ENCODE measurements at places on chromosomes 13 and 19.

DNA sequence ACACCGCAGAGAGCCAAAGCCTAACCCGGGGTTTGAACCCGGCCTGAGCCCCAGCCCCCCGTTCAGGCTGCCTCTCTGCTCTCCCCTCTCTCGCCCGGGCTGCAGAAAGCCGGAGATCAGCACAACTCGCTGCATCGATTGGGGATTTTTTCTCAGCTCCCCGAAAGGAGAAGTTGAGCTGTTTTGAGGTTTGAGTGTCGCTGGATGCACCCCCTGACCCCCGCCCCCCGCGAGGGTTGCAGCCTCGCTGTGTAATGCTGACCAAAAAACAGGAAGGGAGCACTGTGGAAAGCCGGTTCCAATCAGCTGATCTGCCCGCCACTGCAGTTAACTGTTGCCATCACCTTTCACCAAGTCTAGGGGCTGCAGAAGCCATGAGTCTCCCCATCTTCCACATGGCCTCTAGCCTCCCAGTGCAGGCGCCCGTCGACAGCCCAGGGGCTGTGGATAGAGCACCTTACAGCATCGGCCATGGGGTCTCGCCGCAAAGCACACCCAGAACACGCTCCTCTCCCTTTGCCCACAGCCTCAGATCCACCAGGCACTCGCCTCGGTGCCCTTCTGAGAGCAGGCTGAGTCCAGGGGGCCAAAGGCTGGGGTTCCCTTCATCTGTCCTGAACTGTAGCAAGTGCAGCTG lies 34.5 kb downstream of the MYO9B start:
- no peak for DNase-seq

GRCh38 chr19:16888629-16889365 lies at the start of gene F2RL3:
F2RL3 (plus strand) TSS chr19:16888999; CDS start chr19:16889190, 191 bp downstream.
- no peak for DNase-seq

DNA sequence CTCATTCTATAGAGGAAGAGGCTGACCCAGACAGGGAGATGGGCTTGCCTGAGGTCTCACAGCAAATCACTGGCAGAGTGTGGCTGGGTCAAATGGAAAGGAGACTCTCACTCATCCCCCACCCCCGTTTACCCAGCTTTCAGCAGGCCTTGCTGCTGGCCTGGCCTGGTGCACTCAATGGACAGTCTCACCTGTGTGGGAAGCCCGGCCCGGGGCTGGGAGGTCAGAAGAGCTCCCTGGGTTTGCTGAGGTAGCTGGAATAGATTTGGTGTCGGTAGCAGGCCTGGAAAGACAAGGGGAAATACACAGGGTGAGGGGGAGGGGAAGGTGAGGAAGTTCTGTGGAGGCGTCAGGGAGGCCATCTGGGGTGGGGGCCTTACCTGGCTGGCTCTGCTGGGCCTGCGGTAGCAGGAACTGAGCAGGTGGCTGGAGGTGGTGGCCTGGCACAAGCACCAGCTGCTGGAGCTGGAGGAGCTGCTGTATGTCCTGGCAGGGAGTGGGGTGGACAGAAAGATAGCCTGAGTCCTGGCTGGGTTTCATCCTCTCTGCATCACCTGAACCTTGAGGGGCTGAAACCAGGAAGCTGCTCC lies 23.5 kb downstream of the ZNF574 start:
- DNase-seq: no peak

- no peak for DNase-seq
Observed at GRCh38 chr19:7677669-7678311, 900 bp downstream of the MCEMP1 start.

GRCh38 chr19:11652492-11652891 lies 55.2 kb downstream of the ZNF627 start:
- no peak for DNase-seq

- DNase-seq: no peak
Observed at GRCh38 chr19:439167-439900, 21.5 kb downstream of the SHC2 start.

GRCh38 chr13:83298617-83299016 lies 583.7 kb downstream of the SLITRK1 start:
- no peak for DNase-seq

GRCh38 chr19:55283548-55284377 lies at the start of gene BRSK1:
BRSK1 (plus strand) TSS chr19:55283997; CDS start chr19:55284443, 446 bp downstream.
- DNase-seq: peak; percentile 13

DNA sequence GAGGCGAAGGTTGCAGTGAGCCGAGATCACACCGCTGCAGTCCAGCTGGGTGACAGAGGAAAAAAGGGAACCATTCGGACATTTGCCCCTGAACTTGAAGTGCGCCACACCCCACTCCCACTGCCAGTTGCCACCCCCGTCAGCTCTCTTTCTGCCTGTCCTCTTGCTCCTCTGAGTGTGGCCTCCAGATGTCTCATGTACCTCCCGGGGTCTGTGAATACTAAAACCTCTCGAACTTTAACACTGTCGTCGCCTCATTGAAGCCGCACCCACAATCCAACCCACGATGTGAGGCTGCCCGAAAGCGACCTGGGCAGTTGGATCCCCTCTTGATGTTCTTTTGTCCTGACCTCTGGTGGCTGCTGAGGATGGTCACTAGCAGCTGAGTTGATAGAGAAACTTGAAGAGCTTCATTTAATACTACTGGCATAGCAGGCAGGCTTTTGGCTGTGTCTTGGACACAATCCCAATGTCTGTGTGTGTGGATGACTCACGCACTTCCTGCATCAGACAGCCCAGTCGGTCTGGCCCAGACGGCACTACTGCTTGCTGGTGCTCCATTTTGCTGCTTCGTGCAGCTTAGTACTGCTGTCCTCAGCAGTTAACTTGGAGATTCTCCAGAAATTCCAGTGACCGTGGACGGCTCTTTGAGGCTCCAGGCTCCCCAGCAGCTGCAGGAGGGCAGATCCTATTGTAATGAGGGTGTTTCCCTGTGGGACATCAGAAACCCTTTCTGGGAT lies 4.2 kb downstream of the FPR3 start:
- no peak for DNase-seq

GRCh38 chr19:1847348-1847683 lies 967 bp downstream of the REXO1 start:
- DNase-seq: no peak

- DNase-seq: no peak
Observed at GRCh38 chr19:30679153-30679702, 307.0 kb downstream of the ZNF536 start.

DNA sequence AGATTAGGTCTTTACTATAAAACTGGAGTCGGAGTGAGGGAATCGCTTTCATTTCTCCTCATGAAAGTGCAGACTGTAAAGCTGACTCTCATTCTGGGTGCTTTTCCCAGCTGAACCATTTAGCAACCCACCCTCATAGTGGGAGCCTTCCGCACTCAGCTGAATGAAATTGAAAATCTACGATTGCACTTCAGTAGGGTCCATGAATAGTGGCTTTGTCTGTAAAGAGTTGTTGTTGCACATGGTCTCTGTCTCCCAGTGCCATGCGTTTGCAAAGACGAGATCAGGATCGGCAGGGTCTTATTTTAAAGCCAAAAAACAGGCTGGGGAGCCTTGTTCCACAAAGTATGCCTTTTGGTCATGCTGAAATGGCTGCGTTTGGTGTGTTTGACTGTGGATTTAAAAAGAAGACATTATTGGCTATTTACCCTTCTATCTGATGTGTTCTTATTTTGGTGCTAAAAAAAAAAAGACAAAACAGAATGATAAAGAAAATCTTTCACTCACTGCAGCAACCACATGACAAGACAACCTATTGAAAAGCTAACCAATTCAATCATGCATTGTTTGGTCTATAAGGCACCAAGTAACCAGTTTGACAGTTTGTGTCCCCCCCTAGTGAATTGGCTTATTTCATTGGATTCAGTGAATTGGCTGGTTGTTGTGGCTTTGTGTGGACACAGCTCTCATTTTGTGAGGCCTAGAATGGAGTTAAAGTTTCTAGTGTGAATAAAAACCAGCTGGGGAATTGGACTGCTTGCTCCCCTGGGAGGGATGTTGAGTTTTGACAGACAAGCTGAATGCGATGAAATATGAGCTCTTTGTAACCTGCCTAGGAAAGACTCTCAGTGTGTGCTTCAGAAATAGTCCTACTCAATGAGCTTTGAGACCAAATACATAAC lies 65.6 kb downstream of the ARHGAP35 start:
- no peak for DNase-seq

DNA sequence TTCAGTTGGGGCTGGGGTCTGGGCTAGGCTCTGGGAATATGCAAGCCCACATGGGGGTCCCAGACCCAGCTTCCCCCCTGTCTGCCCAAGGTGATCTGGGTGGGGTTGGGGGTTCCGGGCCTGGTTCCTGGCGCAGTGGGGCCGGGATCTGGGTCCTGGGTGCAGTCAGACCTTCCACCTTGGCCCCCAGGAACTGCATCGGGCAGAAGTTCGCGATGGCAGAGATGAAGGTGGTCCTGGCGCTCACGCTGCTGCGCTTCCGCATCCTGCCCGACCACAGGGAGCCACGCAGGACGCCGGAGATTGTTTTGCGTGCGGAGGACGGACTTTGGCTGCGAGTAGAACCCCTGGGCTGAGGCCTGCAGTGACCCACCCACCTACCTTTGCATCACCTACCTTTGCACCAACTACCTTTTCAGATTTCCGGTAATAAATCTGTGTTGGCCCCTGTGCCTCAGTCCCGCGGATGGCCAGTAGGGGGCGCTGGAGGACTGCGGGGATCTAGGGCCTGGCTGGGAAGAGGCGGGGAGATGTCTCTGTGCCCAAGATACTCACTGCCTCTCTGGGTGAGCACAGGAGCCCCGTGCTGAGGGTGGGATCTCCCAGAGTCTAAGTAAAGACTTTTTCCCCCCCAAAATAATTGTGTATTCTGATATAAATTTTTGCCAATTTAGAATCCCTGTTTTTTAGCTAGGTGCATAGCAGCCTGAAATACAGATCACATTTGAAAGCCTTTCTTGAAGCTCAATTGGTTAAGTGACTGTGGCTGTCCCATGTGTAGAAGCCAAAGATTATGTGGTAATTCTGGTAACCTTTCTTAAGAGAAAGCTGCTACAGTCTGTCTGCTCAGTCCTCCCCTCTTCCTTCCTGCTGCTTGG lies 11.5 kb upstream of the CYP4F3 start:
- DNase-seq: peak; percentile 17

DNA sequence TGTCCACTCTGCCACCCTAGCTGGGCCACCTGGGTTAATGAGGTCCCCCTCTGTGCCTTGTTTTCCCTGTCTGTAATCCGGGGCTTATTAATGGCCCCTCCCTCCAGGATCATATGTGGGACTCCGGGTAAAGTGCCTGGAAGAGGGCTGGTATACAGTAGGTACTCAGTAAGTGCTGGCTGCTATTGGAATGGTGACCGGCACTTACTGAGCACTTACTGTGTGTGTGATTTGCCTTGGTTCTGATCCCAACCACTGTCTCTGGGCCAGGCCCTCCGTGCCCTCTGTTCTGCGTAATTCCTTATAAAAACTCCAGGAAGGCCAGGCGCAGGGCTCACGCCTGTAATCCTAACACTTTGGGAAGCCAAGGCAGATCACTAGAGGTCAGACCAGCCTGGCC lies 30.9 kb upstream of the NCCRP1 start:
- DNase-seq: no peak

DNA sequence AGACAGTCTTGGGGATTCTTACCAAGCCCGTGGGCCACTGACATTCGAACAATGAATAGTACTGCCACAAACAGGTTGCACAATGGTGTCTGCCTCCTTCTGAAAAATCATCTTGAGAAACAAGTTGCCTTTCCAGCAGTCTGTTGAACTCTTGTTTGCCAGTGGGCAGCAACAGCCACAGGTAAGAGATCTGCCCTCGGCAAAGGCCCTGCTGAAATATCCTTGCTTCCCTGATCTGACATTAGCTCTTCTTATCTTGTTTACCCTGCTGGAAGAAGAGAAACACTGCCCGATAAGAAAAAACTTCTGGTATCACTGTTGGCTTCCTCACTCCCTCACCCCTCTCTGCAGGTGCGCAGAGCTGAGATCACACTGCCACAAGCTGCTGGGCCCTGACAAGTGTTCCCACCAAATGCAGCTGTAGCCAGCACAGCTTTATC lies 2.0 kb downstream of the DOCK9 start:
- DNase-seq: no peak

- no peak for DNase-seq
Observed at GRCh38 chr19:46620267-46620666, 4.6 kb downstream of the PTGIR start.
